Motor neuron (in vitro differentiated cells): ENCODE measurements at places on chromosomes 7 and 10.

DNA sequence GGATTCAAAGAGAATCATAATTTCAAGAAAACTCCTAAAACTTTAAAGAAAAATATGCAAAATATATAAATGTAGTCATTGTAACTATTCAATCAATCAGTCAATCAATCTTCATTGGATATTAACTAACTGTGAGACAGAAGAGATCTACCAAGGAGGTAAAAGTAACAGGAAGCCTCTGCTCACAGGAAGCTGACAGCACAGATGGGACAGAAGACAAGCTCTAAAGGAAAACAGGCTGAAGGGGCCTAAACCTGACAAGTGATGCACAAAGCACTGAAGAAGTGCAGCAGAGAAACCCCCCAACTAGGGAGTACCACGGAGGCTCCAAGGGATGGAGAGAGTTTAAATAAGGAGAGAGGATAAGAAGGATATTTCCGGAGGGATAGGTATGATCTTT, 173.0 kb downstream of the SKAP2 start:
- ATAC-seq, result no peak

- no peak for ATAC-seq
Observed at GRCh38 chr10:2201534-2202099, 464.3 kb upstream of the ADARB2 start.

- peak; percentile 86 for ATAC-seq
Observed at GRCh38 chr10:67819768-67820204, 18.2 kb downstream of the DNAJC12 start.

GRCh38 chr7:46191776-46192175, 270.7 kb upstream of the IGFBP3 start:
- no peak for ATAC-seq

GRCh38 chr7:92608380-92609322, 18.5 kb upstream of the FAM133B start:
- peak; percentile 49 for ATAC-seq

DNA sequence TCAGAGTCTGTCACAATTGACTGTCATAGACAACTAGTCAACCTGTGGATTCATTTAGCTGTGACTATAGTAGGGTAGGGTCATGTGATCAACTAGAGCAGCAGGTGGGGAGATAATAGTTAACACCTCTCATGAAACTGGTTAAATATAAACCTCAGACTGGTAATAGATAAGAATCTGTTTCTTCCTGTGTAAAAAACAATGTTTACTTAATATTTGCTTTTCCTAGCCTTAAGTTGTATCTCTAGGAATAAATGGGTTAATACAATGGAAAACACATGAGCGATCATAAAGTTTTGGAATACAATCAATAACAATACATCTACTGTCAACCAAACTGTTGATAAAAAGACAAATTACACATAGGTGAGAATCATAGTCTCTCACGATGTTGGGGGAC, 43.4 kb upstream of the ITGB8 start:
- no peak for ATAC-seq

DNA sequence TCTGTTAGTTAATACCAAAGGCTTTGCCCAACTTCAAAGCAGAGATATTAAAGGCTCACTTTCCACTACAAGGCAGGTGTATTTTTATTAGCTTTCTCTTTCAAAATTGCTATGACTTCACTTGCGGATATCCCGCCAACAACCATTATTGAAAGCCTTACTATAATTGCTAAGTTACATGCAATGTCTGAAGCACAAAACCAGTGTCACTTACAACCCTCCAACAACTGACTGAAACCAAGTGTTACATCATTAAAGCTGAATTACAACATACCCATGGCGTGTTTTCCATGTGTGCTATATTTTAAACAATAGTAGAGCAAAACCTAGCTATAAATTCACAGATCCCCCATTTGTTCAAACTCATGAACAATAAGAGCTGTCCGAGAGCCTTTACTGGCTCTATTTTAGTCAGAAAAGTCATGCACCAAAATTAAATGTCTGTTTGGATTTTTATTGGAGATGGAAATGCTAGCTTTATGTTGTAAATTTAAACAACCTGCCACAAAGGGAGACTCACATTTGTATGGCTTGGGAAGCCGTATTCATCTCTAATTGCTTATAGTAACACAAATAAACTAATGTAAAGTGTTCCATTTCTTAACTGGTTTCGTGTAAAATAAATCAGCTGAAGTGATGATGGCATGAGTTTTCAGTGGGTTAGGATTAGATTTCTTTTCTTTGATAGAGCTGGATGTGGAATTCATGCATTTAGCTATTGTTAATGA, 227.1 kb downstream of the AGMO start:
- peak; percentile 49 for ATAC-seq

- peak; percentile 32 for ATAC-seq
Observed at GRCh38 chr7:8387551-8388256, 45.7 kb upstream of the NXPH1 start.

GRCh38 chr7:93242106-93242505, 9.9 kb downstream of the VPS50 start:
- no peak for ATAC-seq

DNA sequence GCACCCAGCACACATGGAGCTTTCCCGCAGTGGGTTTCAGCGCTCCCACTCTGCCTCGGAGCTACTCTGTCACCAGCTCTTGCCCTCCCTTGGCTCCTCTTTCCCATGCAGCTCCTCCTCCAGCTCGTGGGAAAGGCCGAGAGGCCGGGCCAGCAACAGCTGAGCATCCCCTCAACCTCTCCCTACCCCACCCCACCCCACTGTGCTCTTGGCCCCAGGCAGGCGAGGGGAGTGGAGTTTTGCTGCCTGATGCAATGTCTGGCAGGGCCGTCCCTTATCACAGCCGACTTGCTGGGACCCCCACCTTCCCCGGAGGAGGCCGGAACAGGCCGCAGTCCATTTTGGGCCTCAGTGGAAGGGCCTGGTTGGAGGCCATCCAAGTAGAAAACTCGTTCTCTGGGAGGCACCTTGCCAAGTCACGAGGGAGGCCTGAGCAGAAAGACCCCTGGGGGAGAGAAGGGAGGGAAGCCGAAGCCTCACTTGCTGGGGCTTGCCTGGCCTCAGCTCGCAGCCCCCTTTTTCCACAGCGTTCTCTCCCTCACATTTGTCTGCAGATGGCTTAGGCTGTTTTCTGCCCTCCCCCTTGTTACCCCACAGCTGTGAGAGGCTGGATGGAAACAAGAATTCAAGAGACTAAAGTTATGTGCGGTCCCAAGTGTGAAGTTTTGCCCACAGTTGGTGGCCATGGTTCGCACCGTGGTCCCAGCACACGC, 35.3 kb downstream of the CHST3 start:
- ATAC-seq, result peak; percentile 84

DNA sequence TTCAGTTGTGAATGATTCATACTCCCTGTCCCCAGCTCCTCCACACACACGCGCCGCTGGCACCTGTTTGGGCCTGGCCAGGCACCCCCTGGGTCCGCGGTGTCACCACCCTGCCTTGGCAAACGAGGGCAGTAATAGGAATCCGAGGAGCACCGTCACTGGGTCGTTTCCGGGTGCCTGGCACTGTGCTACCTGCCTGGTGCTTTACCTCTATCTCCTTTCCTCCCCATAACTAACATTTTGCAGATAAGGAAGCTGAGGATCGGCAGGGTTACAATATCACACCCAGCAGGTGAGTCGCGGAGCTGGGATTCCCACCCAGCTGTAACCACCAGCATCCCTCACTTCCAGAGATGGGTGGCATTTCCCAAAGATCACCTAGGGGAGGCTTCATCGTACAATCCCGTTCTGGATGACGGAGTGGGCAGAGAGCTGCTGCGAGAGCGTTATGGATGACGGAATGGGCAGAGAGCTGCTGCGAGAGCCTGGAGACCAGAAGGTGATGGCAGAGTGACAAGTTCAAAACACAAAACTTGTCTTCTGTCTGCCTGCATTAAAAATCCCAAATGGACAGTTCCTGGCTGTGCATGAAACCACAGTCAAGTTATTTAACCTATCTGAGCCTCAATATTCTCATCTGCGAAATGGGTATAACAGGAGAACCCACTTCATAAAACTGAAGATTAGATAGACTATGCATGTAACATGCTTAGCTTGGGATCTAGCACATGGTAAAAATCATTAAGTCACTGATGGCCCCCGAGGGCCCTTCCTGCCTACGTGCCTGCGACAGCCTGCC, 1.1 kb upstream of the HSPA12A start:
- ATAC-seq, result no peak

DNA sequence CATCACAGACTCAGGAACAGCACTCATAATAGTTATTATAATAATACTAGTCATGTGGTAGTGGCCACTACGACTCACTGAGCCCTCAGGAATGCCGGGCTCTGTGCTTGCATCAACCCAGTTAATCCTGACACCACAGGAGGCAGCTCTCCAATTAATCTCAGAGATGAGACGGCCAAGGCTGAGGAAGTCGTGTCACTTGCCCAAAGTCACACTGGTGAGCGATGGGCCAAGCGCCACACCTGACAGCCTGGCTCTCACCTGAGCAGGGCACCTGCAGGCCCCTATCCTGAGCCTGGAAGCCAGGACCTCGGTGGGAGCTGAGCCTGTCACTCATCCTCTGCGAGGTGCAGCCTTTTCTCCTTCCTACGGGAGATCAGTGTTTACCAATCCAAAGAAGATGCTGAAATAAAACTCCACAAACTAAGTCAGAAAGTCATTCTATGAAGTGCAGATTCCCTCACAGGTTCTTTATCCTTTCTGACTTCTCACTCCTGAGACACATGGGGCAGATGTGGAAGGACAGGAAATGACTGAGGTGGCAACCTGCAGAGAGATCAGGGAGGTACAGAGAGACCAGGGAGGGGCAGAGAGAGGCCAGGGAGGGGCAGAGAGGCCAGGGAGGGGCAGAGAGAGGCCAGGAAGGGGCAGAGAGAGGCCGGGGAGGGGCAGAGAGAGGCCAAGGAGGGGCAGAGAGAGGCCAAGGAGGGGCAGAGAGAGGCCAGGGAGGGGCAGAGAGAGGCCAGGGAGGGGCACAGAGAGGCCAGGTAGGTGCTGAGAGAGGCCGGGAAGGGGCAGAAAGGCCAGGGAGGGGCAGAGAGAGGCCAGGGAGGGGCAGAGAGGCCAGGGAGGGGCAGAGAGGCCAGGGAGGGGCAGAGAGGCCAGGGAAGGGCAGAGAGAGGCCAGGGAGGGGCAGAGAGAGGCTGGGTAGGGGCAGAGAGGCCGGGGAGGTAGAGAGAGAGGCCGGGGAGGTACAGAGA, 38.5 kb downstream of the VIPR2 start:
- peak; percentile 48 for ATAC-seq

DNA sequence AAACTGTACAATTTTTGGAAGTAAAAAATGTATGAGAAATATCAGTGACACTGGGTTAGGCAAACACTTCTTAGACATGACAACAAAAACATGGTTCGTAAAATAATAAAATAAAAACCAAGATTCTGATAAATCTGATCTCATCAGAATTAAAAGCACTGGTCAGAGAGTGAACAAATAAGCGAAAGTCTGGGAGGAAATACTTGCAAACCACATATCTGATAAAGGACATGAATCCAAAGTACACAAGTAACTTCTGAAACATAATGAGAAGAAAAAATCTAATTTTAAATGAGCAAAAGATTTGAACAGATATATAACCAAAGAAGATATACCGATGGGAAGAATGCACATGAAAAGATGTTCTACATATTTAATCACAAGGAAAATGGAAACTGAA, 91.5 kb downstream of the RTKN2 start:
- no peak for ATAC-seq

GRCh38 chr10:59748834-59749233, 4.4 kb downstream of the MRLN start:
- ATAC-seq, result peak; percentile 74

- ATAC-seq, result no peak
Observed at GRCh38 chr10:128657548-128657947, 531.3 kb upstream of the MKI67 start.

GRCh38 chr10:78062296-78062695, 28.6 kb downstream of the RPS24 start:
- ATAC-seq, result no peak

GRCh38 chr10:48701941-48702340, 17.3 kb downstream of the WDFY4 start:
- ATAC-seq, result no peak

- no peak for ATAC-seq
Observed at GRCh38 chr10:72045586-72045985, 42.8 kb downstream of the SPOCK2 start.

GRCh38 chr10:128099901-128100300, 26.3 kb downstream of the MKI67 start:
- ATAC-seq, result no peak

- no peak for ATAC-seq
Observed at GRCh38 chr7:3561932-3562331, 260.9 kb downstream of the SDK1 start.

DNA sequence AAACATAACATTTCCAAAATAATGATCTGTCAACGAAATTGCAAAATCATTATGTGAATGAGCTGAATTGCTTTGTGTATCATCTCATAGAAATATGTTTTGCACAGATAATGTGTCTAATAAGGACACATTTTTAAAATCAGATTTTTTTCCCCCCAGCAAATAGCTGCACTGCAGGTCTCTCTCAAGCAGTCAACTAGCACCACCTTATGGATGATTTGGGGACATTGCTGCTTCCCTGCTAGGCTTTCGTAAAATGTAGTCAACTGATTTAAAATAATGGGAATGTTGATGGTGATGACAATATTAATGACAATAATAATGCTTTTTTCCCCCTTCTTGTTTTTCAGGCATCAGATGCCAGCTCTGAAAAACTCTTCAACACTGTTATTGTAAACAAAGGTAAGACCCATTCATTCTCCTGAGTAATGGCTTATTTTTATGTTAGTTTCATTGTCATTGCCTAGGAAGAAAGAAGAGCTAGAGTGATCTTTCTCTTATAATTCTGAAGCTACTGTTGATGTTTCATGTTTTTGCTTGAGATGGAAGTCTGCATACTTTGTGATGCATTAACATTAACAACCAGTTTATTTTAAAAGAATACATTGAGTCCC, 433.6 kb upstream of the GALNT17 start:
- ATAC-seq, result no peak

DNA sequence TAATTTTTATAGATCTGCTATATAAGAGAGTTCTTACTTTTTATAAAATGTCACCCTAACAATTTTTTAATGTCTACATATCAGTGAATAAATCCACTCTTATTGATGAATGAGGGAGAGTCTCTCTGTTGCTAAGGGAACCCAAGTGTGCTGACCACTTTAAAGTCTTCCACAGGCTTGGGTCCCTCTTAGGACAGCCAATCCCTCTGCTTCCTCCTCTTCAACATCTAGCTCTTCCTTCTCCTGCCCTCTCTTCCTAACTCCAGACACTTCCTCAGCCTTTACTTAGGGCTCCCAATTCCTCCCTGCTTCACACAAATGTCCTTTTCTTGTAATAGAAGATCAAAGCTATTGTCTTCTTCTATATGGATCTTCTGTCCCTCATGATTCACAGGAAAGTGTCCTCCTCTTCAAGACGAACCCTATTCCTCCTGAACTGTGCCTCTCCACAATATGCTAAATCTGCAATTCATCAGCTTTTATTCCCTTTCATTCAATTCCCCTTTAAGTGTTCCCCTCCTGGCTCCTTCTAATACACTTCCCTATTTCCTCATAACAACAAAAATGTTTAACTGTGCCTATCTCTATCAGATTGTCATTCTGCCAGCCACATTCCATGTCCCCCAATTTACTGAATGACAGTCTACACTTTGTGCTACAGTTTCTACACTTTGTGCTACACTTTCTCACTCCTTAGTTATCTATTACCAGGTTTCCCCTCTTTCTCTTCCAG, 37.7 kb downstream of the CDK6 start:
- ATAC-seq, result no peak

- ATAC-seq, result no peak
Observed at GRCh38 chr7:22268884-22269421, 88.0 kb downstream of the RAPGEF5 start.

- ATAC-seq, result peak; percentile 20
Observed at GRCh38 chr7:90843472-90843871, 247.4 kb downstream of the CDK14 start.
